Fibroblast of skin of back (primary cell): ENCODE measurements at places on chromosomes 6 and 20.

GRCh38 chr20:61806314-61806713, 259.4 kb downstream of the TAF4 start:
- no peak for DNase-seq

DNA sequence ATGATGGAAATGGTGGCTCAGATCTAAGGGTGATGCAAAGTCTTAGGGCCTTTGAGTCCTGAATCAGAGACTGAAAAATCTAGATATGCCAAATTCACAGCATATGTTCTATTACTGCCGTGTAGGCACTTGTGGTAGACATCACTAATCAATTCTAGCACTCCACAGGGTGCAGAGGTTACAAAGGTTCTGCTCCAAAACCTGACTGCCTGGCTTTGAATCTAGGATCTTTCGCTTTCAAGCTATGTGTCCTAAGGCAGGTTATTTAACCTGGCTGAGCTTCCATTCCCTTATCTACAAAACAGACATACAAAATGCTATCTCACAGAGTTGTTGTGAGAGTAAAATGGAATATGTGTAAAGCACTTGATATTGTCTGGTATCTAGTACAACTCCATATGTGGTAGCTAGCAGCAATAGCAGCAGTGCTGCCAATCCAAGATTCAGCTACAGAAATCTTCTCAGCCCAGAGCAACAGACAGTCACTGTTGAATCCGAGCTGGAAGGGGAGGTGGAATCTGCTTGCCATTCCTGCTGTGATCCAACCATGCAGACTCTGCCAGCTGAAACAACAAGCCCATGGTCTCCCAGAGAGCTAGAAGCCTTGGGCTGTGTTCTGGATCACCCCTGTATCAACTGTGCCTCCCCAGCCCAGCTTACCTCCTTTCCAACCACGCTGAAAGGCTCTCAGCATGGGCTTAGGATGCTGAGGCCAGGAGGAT, 206.9 kb downstream of the TFAP2C start:
- DNase-seq = peak; percentile 6

DNA sequence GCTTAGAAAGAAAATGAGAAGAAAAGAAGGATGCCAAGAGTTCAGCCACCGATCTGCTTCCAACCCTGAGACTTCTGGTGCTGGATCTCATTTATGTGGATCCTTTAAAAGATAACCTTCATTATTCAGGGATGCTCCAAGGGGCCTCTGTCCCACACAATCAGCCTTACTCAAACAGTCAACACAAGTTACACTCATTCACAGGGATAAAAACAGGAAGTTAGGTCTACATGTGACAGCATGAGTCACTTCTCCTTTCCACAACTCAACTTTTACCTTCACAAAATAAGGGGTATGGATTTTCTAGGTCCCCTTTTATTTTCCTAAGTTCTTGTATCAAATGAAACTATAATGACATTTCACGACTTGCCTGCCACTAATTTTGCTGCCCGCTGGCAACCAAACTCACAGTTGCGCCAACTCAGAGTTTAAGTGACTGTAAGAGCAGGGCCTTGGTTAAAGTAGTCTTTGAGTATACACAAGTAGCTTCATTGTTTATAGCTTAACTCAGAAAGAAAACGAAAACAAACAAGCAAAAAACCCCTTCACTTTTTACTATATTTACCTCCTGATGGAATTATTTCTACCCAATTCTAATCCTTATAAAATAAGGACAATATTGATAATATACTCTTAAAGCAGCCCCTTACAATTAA, 278.8 kb upstream of the RUNX2 start:
- DNase-seq = peak; percentile 17

DNA sequence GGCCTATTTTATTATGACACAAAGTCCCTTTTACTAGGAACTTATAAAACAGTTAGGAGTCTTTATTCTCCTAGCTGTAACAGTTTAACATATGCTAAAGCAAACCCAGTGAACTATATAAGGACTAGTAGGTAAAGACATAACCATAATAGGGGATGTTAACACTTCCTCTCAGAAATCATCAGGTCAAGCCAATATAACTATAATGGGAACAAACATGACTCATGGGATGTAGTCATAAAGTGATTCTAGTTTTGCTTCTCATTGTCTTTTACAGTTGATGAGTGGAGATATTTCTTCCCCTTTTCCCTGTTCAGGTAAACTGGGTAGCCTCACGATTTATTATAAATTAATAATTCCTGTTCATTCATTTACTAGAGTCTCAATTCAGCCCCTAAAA, 9.7 kb downstream of the PTCHD4 start:
- DNase-seq = no peak

DNA sequence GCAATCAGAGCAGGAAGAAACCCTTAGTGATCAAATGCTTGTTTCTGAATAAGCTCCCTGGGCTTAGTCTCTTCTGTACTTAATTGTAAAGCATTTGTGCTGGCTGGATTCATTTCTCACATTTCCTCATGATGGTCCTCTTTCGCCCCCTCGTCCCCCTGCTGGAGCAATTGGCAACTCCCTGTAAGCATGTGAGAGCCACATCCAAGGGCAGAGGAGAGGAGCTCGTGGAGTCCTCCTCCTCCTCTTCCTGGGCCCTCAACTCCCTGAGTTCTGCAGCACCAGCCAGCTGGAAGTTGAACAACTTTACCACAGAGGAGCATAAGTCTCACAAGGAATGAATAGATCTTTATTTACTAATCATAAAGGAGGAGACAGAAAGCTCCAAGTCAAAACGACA, 12.6 kb downstream of the ANKEF1 start:
- DNase-seq = no peak

DNA sequence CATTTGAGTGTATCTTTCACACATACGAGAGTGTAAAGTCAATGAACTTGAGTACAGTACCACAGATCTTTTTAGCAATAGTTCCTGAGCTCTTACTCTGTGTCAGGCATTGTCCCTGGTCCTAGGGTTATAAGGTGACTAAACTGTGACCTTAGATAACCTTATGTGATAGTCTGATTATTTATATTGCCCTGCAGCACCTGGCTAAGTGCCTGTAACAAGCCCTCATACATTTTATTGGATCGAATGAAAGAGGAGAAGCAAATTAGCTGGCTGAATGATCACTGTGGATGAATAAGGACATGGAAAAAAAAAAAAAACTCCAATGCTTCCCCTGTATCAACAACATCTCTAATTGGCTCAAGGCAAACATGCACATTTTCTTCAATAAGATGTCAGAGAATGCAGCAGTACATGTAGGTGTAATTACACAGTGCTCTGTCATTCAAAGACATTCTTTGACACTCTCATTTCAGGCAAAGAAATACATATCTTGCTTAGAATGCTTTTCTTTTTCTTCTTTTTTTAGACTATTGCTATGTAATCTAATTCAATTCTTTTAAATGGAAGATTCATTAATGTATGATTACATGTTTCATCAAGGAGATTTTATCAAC, 153.4 kb downstream of the PHACTR1 start:
- no peak for DNase-seq
